A549 treated with DMSO at 1 μM for 4 hours (cell line): ENCODE measurements at places on chromosomes 7 and 10. TPM values are rescaled to one million over a fixed set of nuclear protein-coding genes. Genes with fewer than 3 reads are reported as not detected.

Gene GRM3
- total RNA-seq, result not detected in 5 replicates

Gene MYL10
- total RNA-seq, result 0.24 TPM in 1 of 5 replicates, not detected in the others

Gene EGFR
- total RNA-seq, result 105 to 158 TPM (median 140 TPM) in 5 replicates

Gene WNT2
- total RNA-seq, result 0.03 to 0.04 TPM in 2 of 5 replicates, not detected in the others

Gene HGF
- total RNA-seq, result 0.08 to 0.13 TPM (median 0.12 TPM) in 3 of 5 replicates, not detected in the others

Gene C7orf33
- total RNA-seq, result not detected in 5 replicates

Gene DGKI
- 0.15 to 0.38 TPM (median 0.30 TPM) in 5 replicates for total RNA-seq

Gene EPHA1
- total RNA-seq, result 0.27 TPM in 1 of 5 replicates, not detected in the others

Gene SYNPO2L
- total RNA-seq, result 0.01 TPM in 1 of 5 replicates, not detected in the others
